ENCODE measurements at places on chromosomes 5 and 9.

DNA sequence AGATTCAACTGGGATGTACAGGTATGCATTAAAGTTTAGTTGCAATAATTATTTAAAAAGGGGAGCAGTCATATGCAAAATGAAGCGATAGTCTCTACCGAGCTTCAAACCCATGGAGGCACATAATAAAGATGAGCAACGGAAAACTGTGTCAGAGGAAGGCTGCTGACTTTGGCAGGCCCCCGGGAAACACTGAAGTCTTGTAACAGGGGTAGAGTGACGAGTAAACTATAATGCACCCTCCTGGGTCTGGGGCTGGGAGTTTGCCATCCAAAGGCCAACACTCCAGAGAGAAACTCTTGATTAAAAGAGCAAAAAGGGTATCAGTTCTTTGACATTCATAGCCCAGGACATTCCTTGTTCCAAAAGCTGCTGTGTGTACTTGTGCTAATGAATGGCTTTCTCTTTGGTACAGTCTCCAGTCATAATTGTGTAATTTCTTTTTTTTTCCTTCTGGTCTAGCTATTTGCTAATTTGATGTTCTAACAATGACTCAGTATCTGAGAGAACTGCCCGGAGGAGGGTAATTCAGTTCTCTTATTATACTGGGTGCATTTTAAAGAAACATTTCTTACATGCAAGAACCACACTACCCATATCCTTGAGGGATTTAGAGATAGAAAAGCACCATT lies 59.2 kb downstream of the TNC start:
- no peak for DNase-seq

- no peak for DNase-seq
These were observed 36.0 kb downstream of the NR6A1 start for GRCh38 chr9:124735121-124735520.

- no peak for DNase-seq
These were observed 18.8 kb upstream of the TNFAIP8 start for GRCh38 chr5:119336845-119337580.

- no peak for DNase-seq
These were observed 29.3 kb downstream of the ERAP1 start for GRCh38 chr5:96778409-96778808.

- no peak for DNase-seq
These were observed 295.9 kb downstream of the ARHGAP26 start for GRCh38 chr5:143065996-143066522.

DNA sequence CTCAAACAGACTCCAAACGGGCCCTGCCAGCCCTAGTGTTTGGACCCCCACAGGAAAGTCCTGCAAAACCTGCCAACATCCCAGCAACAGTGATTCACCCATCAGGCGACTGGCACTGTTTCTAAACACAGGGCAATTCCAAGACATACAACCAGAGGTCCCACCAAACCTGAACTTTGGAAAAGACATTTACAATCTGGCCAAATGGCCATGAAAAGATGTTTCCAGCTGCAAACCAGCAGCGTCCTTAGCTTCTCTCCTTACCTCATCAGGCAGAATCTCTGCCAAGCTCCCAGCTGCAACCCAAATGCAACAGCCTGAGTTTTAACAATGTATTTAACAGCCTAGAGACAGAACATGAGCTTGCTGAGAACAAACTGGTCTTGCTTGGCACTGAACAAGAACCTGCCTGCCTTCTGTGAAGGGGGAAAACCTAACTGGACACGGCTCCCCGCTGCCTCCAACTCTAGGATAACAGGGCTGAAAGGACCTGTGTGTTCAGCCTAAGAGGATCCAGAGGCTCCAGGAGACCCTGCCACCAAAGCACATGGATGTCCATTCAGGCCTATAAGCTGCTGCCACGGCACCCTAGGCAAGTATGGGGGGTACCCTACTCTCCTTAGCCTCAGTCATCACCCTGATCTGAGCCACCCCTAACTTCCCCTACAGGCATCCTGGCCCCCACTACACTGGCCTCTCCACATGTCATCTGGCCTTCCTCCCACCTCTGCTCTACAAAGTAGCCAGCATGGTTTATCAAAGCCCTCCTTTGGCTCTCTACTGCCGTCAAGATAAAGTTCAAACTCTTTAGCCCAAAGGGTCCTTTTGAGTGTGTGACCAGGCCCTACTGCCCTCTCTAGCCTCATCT lies 5.6 kb downstream of the P4HA2 start:
- no peak for DNase-seq

DNA sequence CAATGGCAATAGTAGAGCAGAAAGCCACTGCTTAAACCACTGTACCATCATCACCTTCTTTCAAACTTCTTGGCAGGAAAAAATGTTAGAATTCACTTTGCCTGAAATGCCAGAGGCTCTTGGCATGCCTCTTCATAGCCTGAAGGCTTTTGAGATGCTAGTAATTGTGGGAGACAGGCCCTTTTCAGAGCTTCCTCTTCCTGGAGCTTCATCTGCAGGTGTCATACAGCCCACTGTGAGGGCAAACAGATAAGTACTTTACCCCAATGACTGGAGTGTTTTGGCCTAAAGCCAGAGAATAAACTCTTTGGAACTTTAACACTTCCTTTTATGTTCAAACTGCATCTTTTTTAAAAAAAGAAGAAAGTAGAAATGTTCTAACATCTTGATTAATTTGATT lies 81.3 kb upstream of the TMEM171 start:
- DNase-seq = no peak

DNA sequence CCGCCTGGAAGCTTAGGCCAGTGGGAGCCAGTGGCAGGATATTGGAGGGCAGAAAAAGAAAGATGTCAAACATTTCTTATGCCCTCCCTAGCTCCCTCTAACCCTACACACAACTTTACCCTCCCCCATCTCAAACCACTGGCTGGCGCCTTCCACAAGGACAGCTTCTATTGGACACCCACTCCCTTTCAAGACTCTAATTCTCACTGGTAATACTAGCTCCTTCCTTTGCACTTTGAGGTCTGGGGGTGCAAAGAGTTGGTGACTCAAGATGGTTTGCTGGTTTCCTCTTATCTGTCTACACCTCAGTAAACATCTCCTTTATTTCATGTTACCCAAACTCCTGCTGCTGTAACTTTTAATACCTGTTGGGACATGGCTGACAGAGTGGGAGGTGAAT lies 11.6 kb upstream of the ITGA1 start:
- DNase-seq = peak; percentile 58

DNA sequence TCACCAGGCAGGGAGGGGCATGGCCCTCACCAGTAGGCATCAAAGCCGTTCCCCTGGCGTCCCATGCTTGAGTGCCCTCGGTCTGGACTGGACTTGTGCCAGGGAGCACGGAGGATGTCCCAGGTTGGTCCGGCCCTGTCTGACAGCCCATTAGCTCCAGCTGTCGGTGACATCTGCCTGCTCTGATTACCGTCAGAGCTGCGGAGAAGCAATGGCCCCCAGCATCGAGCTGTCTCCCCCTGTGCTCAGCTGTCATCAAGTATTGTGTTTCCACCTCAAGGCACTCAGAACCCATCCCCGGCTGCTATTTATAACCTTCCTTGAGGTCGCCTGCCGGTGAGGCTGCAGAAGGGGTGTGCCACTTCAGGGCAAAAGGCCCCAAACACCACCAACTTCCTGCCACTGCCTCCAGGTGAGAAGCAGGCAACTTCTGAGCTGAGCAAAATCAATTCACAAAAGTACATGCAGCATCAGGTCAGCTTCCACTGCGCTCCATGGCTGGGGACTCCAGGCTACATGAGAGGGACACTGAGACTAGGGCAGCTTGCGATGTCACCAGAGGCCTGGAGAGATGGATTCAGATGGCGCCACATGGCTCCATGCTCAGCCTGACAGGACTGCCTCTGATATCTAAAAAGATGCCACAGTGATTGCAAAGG lies 142.7 kb downstream of the C5orf15 start:
- DNase-seq = peak; percentile 33

GRCh38 chr9:7507566-7508270 lies 291.9 kb downstream of the DMAC1 start:
- DNase-seq = no peak

DNA sequence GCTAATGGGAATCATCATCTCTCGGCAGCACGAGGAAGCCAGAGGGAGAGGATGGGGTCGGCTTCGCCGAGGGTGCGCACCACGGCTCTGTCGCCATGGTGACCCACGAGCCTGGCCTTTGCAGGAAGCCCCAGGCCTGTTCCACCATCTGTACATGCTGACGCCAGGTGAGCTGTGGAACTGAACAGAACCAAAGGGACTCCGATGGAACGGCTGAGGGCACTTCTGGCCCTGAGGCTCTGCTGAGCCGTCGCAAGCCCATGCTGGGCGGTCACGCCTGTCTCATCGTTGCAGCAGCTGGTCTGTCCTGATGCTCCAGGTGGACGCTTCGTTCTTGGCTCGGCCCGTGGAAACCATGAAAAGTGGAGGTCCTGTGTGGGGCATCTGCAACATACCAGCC lies 34.6 kb upstream of the UBAC1 start:
- no peak for DNase-seq

DNA sequence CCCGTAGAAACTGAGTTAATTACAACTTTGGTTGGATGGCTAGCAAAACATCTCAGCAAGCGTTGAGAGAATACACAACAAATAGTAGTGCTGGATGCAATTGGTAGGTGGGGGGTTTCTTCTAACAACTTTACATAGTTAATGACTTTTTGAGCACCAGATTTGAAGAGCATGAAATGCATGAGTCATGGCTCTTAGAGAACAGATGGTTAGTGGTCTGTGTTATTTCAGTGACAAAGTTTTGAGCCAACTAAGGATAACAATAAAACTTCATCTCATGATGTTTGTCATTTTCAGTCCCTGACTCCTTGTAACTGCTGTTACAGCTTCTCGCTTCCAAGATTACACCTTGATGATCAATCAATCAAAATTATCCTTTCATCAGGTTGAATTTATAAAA lies 399.0 kb upstream of the BRINP1 start:
- no peak for DNase-seq

GRCh38 chr5:131022811-131023497 lies 142.1 kb downstream of the HINT1 start:
- DNase-seq = no peak

DNA sequence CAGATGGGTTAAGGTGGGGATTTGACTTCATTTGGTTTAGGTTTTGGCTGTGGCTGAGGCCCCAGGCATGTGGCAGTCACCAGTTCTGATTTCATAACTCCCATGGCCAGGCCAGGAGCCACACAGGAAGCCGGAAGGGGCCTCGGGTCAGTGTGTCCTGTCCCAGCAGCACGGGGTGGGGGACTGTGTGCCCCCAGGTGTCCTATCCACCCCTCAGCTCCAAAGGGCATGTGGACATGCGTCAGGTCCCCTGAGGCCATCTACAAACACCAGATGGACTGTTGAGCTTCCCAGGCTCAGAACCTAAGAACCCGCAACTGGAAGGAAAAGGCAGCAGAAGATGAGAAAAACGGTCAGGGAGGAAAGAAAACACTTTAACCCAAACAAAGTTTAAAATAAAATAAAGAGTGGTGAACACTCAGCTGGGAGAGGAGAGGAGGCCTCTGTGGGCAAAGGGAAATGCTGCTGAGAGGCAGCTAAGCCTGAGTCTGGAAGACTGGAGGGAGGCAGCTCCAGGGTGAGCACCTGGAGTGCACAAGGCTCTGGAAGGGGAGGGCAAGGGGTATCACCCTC lies 260.8 kb downstream of the AUH start:
- DNase-seq = no peak
